ENCODE measurements at places on chromosomes 6 and 20. TPM values are rescaled to one million over a fixed set of nuclear protein-coding genes. Genes with fewer than 3 reads are reported as not detected.

- DNase-seq: no peak
Measured at GRCh38 chr6:170010665-170011203, 259.3 kb downstream of the ERMARD start.

GRCh38 chr6:19839237-19839546 is 2.0 kb downstream of the ID4 start:
- no peak for DNase-seq

GRCh38 chr20:49610691-49611538 is 43.0 kb upstream of the PTGIS start:
- DNase-seq: no peak

- no peak for DNase-seq
Measured at GRCh38 chr6:139955366-139956155, 581.1 kb upstream of the CITED2 start.

- DNase-seq: no peak
Measured at GRCh38 chr6:139544701-139545057, 170.2 kb upstream of the CITED2 start.

DNA sequence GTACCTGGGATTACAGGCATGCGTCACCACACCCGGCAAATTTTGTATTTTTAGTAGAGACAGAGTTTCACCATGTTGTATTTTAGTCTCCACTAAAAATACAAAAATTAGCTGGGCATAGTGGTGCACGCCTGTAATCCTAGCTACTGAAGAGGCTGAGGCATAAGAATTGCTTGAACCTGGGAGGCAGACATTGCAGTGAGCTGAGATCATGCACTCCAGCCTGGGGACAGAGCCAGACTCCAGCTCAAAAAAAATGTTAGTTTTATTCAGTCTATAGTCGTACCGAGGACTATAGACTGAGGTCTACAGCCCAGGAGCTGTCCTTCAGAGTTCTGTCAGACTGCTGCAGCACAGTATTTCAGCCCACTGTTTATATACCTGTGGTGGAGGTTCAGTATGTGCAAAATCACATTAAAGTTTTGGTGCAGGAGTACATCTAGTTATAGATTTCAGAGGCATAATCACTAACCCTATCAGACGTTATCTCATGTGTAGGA is 3.6 kb upstream of the CASP8AP2 start:
- DNase-seq: no peak

ULBP1 gene
- polyA plus RNA-seq: 2.6 TPM

SPDEF gene
- not detected for polyA plus RNA-seq

NKX2-2 gene
- not detected for polyA plus RNA-seq

- no peak for DNase-seq
Measured at GRCh38 chr6:109474995-109475394, 8.0 kb downstream of the ZBTB24 start.

DNA sequence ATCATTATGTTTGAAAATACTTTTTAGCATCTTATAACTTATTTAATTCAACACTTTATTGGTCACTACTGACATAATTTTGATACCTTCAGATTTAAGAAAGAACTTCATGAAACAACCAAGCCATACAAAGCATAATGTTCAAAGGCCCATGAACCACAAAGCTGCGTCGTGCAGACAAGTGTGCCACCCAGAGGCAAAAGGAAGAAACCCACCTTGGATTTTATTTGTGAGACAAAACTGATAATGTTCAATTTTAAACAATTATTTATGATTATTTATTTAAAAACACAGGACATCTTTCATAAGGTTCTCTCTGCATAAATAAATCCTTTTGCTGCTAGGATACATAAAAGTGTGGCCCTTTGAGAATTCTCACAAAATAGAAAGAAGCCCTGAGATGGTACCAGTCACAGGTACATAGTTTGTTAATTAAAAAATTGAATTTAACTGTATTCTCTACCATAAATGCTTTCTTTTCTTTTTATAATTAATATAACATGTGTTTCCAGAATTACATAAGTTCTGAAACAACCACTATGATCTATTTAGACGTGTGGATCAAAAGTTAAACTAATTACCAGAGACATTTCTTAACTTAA is 143.7 kb downstream of the RALGAPA2 start:
- no peak for DNase-seq

DNA sequence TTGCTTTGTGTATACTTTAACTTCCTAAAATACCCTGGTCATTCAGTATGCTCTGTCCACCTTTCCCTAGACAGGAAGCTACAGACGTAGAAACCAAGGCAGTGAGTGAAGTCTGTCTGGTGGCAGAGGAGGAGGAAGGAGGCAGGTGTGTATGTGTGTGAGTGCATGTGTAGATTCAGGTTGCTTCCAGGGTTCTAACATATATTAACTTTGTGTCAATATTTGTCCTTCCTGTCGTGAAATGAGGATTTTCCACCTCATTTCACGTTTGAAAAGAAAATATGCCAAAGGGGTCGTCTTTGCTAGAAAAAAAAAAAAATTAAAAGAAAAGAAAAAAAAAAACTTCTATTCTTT is 411.5 kb downstream of the PKHD1 start:
- no peak for DNase-seq

RFX6 gene
- not detected for polyA plus RNA-seq

NKAIN4 gene
- not detected for polyA plus RNA-seq

FAM83C gene
- polyA plus RNA-seq: not detected

GRCh38 chr6:39508515-39508914 is 186.0 kb upstream of the KCNK16 start:
- DNase-seq: no peak

SLC22A1 gene
- polyA plus RNA-seq: 0.10 TPM

DNA sequence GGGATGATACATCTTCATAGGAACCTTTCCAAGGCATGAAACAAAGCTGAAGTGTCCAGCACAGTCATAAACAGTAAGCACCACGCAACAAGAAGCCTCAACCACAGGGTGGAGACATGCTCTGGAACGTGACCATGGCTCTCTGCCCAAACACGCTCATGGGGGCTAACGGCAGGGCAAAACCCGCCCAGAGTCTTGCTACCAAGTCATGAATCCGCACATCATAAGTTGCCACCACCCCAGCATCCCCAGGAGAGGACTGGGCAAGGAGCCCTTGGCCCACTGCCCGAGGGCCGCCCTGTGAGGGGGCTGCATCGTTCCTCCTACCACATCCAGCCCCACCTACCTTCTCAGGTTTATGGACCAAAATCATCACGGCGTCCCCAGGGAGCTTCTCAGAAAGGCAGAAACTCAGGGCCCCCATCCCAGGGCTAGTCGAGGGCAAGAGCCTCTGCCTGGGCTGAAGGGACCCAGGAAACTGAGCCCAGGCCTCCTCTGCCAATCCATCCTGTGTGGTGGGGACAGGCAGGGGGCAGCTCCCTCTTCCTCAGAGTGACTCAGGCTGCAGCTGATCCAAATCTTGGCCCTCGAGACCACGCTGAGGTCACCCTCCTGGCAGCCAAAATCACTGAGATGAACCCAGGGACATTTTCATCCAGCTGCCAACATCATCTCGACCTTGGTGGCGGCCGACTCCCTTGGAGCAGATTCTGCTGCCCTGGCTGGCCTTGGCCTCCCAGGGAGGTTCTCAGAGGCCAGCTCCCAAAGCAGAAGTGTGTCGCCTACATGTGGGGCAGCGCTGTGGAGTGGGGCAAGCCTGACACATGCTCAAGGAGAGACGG is 42.6 kb downstream of the BMP7 start:
- no peak for DNase-seq

GRCh38 chr20:17871886-17872285 is 96.7 kb downstream of the SNX5 start:
- DNase-seq: no peak

DNA sequence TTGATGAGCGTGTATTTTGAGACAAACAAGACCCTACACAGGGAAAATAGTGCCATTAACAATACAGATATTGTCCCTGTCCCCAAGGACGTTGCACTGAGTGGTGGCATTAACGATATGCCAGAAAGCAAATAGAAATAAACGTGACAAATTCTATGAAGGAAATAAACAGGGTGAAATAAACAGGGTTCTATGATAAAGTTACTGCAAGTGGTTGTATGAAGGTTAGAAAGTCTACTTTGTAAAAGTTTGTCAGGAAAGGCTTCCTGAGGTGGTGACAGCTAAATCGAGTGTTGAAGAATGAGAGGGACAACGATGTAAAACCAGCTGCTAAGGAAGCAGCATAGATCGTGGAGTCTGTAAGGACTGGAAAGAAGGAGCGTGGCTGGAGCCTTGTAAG is 380.2 kb downstream of the LAMA2 start:
- no peak for DNase-seq

FRS3 gene
- 2.2 TPM for polyA plus RNA-seq

DNA sequence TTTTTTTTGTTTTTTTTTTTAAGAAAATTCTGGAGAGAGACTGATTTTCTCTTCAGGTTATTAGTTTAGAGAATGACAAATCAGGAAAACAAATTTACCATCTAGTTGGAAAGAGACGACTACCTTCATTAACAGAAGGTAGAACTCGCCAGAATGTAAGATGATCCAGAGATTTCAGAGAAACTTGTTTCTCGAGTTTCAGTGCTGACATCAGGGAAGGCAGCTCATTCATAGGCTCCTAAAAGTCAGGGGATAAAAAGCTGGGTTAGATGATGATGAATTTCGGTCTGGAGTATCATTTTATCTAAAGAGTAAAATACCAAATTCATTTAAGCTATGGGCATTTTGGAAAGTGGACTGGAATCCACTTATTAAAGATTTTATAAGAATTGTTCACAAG is 27.9 kb downstream of the ZNF334 start:
- DNase-seq: no peak

GRCh38 chr20:9487231-9487630 is 27.2 kb upstream of the LAMP5 start:
- DNase-seq: no peak

- no peak for DNase-seq
Measured at GRCh38 chr20:34458631-34459030, 57.6 kb upstream of the DYNLRB1 start.

GRCh38 chr6:154538640-154539191 is 28.2 kb upstream of the CNKSR3 start:
- no peak for DNase-seq

DNA sequence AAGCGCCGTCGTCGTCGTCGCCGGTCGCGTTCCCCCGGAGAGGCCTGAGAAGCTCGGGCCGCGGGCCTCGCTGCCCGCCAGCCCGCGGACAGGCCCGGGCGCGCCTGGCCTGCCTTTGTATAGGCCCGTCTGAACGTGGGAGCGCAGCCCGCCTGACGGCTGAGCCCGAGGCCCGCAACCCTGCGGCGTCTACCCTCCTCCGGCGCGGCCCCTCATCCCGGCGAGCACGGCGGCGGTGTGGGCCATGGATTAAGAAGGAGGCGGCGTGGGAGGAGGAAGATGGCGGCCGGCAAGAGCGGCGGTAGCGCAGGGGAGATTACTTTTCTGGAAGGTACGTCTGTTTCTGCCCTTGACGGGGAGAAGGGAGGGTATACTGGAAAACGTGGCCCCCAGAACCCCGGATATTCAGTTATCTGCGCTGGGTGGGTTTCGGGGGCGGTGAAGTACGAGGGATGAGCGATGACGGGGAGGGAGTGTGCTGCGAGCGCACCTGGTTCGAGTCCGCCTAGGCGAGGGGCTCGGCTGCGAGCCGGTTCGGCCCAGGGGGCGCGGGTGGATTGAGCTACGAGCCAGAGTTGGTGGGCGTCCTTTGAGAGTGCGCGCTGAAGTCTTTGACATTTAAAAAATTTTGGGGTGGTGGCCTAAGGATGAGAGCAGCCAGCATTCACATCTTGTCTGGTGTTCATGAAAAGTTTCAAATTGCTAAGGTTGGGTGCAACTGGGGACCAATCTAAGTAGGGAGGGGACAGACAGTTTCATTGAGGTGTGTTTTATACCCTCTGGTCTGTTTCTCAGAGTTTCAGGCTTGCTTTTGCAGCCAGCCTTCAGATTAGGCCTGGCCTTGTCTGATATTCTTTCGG is 796 bp downstream of the SENP6 start:
- DNase-seq: no peak

KIF6 gene
- polyA plus RNA-seq: 0.02 TPM

- peak; percentile 18 for DNase-seq
Measured at GRCh38 chr6:49541210-49541724, 9.2 kb upstream of the C6orf141 start.

KIAA1755 gene
- polyA plus RNA-seq: 3.5 TPM

DNA sequence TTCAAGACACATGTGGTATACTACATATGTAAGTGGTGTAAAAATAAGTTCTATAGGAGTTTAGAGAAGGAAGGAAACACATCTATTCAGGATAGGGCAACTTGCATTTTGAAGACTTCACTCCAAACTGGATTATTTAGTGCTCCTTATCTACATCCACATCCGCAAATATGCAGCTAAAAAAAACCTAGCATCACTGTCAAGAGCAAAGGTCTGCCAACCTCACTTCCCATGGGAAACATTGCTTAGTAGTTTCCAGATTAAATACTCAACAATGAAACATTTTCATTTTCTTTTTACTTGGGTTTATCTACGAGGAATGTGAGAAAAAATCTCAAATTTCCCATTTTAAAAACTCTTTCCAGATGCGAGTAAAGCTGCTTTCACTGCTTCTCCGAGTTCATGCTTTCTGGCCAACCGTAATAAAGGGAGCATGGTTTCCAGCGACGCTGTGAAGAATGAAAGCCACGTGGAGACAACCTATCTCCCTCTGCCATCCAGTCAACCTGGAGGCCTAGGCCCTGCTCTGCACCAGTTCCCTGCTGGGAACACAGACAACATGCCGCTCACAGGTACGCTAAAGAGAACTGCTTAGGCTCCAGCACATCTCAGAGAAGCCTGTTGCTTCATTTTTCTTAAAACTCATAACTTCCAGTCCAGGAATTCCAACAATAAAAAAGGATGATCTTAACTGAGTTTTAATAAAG is 48.2 kb downstream of the RFX6 start:
- DNase-seq: no peak

DNA sequence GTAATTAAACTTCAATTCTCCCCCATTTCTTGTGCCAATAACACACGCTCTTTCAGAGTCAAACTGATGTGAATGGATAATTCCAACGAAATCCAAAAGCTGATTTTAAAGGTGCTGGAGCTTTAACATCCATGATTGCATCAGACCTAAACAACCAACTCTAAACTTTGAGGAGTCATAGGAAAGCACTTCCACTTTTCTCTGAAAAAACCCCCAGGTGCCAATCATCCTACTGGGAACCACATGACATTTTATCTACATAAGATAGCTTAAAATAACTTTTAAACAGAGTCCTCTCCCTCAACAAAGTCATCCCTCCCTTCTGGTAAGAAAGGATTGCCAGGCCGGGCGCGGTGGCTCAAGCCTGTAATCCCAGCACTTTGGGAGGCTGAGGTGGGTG is 167.7 kb upstream of the PDE10A start:
- DNase-seq: no peak

AKAP12 gene
- 62.0 TPM for polyA plus RNA-seq

DNA sequence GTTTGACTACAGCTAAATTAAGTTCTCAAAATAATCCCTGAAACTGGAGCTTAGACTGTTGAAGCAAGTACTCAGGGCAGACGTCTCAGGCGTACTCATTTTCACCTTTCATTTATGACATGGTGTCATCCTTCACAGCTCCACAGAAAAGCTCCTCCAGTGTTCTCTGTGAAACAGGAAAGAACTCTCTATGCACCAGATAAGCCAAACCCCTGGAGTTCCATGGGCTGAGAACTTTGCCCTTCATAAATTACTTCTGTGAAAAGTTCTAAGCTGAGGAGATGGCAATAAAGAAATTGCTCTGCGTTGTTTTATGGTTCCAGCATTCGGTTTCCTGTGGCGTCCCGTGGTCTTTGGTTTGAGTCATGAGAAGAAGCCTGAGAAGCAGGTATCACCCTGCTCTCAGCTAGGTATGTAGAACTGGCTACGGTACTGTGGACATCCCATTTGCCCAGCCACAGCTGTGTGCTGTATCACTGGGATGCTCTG is 20.2 kb upstream of the RREB1 start:
- no peak for DNase-seq

GRCh38 chr6:163226836-163227485 is 187.6 kb upstream of the QKI start:
- no peak for DNase-seq

GRCh38 chr6:119978274-119978889 is 628.8 kb upstream of the MAN1A1 start:
- no peak for DNase-seq

GRCh38 chr20:48224533-48225050 is 439.3 kb upstream of the SULF2 start:
- DNase-seq: no peak
